NCI-H1417 treated with DMSO at 0.1 percent for 48 hours (cell line): ENCODE measurements at places on chromosomes 12 and 14.

GRCh38 chr12:52321418-52321817, 220 bp upstream of the KRT83 start:
- no peak for DNase-seq

DNA sequence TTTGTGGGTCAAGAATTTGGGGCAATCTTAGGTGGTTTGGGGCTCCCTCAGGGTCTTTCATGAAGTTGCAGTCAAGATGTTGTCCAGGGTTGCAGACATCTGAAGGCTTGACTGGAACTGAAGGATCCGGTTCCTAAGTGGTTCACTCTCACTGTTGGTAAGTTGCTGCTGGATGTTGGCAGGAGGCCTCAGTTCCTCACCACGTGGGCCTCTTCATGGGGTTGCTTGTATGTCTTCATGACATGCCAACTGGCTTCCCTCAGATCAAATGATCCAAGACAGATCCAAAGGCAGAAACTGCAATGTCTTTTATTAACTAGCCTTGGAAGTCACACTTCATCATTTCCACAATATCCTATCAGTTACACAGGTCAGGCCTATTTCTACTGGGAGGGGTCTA, 49.2 kb downstream of the ARF6 start:
- DNase-seq: no peak

- no peak for DNase-seq
Observed at GRCh38 chr12:92719674-92720073, 16.9 kb downstream of the PLEKHG7 start.

GRCh38 chr12:67358781-67359338, 89.7 kb downstream of the CAND1 start:
- DNase-seq: no peak
